ENCODE measurements at places on chromosomes 6 and 20. TPM values are rescaled to one million over a fixed set of nuclear protein-coding genes. Genes with fewer than 3 reads are reported as not detected.

Gene SLCO4A1
- total RNA-seq, result 45.9 TPM

Gene CGA
- not detected for total RNA-seq

Gene CRIP3
- not detected for total RNA-seq

DNA sequence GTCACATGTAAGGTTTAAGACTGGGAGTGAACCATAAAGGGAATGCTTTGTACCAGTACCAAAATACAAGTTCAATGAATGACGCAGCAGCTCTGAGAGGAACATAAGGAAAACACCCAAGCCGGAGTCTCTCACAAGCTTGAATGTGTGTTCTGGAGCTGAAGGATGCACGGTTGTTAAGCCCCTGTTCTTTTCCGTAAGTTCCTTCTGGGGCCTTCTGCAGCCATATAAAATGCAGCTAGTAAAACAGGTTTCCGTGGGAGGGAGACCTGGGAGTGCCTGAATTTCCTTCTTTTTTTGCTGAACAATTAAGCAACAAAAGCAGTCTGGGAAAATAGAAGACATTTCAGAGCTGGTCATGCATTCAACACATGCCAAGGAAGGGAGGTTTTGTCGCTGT, 73.2 kb upstream of the JAG1 start:
- no peak for DNase-seq

GRCh38 chr6:150877928-150878327, 12.4 kb downstream of the MTHFD1L start:
- no peak for DNase-seq

DNA sequence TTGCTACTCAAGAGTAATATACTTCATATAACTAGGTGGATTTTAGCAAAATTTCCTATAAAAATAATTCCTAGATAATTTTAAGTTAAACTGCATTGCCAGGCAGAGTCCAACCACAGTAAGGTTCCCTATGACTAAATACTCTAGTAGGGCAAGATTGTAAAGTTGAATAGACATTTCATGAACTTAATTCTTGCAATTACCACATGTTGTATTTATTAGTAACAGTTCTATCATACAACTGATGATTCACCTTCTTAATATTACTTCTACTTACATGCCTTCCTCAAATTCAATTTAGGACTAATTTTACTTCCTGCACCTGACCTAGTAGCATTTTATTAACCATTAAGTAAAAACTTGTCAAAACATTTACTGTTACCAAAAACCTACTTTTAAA, 266.7 kb upstream of the THEMIS start:
- no peak for DNase-seq

GRCh38 chr6:148619891-148620290, 126.9 kb upstream of the UST start:
- no peak for DNase-seq

DNA sequence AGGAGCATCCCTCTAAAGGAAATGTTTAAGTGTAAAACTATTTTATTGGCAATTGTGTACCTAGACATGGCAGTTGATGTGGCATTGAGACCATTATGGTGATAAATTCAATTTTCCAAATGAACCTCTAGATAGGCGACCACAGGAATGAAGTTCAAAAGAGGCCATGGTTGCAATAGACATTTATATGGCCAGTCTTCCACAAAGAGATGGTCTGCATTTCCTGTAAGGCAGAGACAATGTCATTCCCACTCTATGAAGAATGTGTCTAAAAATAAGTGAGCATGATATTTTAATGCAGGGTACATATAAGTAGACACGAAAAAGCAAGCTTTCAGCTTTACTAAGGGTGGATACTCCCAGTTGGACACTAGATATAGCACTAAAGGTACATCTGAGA, 40.9 kb downstream of the THEMIS start:
- DNase-seq, result no peak

DNA sequence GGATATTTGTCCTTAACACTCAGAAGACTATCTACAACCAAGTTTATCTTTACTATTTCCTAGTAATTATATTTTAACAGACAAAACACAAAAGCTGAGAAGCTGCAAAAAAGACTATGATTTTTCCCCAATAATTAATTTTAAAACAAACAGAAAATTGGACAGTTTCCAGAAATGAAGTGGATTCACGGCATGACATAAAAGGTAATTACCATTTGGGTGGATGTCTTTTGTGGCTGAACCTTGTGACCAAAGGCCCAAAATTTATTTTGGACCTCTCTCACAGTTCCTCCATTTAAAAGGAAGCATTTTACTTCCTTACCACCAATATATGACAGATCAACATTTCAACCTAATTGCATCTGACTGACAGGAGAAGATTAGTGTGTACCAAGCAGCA, 90.2 kb downstream of the GMDS start:
- DNase-seq, result no peak

DNA sequence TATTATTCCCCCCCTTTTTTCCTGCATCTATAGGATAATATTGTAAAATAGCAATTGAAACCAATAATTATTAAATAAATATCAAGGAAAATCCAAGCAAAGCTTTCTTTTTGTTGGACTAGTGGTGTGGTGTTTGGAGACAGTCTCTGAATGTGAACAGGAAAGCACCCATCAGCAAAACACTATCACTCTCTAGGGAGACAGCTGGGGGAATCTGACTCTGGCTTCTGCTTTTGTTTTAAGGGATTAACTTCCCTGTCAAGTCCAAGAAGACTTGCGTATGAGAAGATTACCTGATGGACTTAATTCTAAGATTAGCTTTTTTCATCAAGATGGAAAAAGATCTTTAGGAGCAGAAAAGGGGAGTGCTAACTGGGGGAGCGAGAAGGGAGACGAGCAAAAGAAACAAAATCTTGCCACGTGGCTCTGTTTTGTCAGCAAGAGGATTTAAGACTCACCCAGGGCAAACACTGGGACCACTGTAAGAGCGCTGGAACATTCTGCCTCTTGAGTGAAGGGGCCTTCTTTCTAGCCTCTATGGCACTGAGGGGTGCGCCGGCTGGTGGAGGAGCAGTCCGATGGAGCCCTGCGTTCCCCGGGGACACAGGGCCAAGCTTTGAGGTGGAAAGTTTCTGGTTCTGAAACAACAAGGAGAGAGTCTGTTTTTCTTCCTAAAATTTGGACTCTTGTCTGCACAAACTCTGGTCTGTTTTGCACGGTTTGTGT, 570 bp downstream of the TULP4 start:
- no peak for DNase-seq

DNA sequence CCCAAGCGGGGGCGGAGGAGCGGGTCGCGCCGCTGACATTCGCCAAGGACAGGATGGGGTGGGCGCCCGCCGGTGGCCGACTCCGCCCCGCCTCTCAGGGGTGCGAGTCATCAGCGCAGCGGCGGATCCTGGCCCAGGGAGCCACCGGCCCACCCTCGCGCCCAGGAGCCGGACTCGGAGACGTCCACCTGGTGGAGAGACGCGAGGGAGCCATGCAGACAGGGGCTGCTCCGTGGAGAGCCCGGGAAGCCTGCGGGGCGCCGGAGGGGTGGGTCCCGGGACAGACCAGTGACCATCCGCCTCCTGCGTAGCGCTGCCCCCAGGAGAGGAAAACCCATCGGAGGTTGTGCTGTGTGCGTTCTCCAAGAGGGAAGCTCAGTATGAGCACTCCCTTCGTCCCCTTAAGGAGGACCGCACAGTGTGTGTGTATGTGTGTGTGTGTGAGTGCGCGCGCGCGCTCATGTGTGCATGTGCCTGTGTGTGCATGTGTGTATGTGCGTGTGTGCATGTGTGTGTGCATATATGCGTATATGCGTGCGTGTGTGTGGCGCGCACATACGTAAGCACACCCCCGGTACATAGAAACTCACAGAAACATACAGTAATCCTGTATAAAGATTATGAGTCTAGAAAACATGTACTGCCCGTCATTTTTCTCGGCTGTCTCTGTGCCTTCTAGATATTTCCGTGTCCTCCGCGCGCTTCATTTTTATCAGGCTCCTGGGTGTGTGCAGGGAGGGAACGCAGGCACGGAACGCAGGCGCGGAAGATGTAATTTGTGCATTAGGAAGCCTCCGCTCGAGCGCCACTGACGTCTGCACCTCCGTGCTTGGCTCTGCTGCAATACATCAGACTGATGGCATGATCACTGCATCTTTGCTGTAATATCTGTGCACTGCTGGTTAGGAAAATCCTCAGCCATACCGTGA, 158.9 kb downstream of the TBXT start:
- no peak for DNase-seq

GRCh38 chr6:113997116-113997515, 26.2 kb upstream of the HDAC2 start:
- no peak for DNase-seq

DNA sequence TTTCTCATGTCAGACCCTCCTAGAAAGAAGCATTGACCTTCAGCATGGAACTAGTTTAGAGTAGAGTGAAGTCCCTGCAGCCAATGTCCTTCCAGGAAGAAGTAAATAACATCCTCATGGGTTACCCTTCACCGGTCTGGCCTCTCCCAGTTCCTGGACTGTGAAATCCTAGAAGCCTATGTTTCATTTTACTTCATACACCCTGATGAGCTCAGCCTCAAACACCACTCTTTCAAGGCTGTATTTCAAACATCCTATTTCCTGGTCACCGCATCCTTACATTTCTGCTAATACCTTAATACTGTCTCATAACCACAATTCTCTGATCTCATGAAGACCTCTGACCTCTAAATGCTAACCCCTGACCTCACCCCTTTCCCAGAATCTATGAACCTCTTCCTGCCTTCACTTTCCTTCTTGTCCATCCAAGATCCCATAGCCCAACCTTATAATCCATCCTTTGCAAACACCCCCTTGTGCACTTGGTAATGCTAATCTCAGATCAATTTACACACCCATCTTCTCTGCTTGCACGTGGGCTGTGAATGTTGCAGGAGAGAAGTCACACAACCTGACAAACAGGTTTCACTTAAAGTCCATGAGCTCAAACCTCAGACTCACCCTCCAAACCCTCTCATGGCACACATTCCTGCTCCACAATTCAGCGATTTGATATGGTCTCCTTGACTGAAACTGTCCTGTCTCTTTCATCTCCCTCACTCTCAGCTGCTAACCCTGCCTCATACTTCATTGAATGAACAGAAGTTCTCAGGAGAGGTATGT, 30.2 kb downstream of the SLC2A10 start:
- no peak for DNase-seq

DNA sequence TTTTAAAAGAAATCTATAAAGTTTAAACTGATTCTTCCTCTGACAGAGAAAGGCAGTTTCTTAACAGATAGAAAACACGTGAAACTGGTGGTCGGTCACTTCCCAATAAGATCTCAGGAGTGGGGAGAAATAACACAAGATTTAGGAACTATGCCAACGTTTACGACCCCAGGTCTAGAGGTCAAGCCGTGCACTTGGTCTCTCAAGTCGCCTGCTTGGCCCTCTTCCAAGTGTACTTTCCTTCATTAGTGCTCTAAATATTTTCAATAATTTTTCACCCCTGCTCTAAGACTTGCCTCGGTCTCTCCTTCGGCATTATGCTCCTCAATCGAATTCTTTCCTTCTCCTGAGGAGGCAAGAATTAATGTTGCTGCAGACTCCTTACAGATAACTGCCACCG, 61.7 kb downstream of the TRIM27 start:
- DNase-seq, result no peak

GRCh38 chr6:137241481-137242038, 22.4 kb upstream of the IFNGR1 start:
- no peak for DNase-seq

DNA sequence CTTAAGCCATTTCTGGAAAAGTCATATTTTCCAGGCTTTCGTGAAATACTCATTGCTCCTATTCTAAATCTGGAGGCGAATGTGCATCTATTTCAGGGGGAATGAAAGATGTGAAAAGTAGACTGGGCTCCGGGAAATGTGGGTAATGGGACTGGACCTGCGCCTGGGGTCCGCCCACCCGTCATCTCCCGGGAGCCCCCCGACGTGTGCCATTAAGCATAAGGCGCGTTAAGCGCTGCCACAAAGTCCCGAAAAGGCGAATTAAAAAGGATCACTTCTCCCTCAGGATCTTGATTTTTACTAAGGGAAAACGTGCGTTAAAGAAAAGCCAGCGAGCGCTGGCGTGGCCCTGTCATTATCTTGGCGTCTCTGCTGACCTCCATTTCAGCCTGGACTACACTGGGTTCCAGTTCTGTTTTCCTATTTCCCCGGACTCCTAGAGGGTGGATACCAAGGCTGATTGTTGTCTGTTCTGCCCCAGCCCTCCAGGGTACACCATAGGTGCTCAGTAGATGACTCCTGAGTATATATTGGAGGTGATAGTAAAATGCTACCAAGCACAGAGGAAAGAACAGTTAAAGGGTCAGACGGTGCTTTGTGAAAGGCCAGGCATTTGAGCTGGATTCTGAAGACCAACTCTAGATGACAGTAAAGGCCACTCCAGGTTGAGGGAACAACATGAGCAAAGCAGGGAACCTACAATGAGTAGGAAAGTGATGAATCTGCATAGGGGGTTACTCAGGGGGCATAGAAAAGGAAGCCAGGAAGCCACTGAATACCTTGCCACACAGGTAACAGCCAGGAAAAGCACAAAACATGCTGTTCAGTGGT, 89.2 kb upstream of the ARID1B start:
- DNase-seq, result no peak

DNA sequence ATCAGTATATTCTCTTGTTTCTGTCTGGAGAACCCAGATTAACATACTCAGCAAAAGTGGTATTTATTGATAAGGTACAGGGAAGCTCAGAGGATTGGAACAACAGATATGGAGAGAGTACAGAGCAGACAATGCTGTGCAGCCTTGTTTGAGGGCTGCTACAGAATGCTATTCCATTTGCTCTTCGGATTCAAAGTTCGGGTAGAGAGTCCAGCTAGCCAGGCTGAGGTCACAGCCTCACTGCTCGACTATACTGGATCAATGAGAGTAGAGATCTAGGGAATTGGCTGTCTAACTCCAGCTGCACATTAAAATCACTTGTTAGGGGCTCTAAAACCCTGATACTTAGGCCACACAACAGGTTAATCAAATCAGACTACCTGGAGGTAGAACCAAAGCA, 200.1 kb upstream of the BTBD3 start:
- DNase-seq, result no peak

DNA sequence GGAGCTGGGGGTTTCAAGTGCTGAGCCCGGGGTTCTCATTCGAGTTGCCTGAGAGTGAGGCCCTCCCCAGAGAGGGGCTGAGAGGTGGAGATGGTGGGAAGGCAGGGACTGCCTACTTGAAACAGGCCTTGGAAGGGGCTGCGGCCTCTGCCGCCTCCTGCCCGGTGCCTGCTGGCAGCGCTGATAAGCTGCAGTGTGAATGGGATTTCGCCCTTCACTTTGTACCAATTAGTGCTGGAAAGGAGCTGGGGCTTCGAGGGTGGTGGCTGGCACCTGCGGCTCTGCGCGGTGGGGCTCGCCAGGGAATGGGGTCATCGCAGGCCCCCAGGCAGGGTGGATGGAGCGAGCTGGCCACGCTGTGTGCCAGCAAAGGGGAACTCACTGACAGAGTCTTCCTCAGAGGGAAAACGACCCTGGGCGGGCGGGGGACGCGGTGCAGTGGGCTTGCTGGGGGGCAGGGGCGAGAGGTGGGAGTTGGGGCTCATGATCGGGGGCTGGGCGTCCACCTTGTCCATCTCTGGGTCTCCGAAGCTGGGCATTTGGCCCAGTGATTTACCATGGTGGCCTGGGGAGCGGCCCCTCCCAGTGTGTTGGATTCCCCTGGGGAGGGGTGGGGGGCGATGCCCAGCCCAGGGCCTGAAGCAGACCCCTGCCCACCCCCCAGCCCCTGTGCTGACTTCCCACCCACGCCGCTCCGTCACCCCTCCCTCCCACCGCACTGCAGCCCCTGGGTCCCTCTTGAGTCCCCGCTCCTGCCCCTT, 22.9 kb downstream of the COL20A1 start:
- no peak for DNase-seq

- no peak for DNase-seq
Measured at GRCh38 chr6:13469693-13470092, 17.7 kb downstream of the GFOD1 start.

- DNase-seq, result no peak
Measured at GRCh38 chr6:148671952-148672351, 74.9 kb upstream of the UST start.

- no peak for DNase-seq
Measured at GRCh38 chr6:134689177-134689576, 260.7 kb downstream of the ALDH8A1 start.

All from vagina (tissue), 2 donors.